Stomach (tissue), 19 donors: ENCODE measurements at places on chromosomes 3 and 15. TPM values are rescaled to one million over a fixed set of nuclear protein-coding genes. Genes with fewer than 3 reads are reported as not detected.

The CCR5 gene
- 0.44 TPM for polyA plus RNA-seq

The HGD gene
- 10.8 TPM for polyA plus RNA-seq

The IL16 gene
- polyA plus RNA-seq, result 10.2 TPM

The PP2D1 gene
- polyA plus RNA-seq, result not detected

The LRRC2 gene
- polyA plus RNA-seq, result 1.0 TPM

The SEMA6D gene
- 0.68 TPM for polyA plus RNA-seq

- no peak for DNase-seq
These were observed 301.3 kb downstream of the ZNF385D start for GRCh38 chr3:21449738-21450137.

GRCh38 chr15:101145362-101145761 is 106.5 kb downstream of the CHSY1 start:
- no peak for DNase-seq

DNA sequence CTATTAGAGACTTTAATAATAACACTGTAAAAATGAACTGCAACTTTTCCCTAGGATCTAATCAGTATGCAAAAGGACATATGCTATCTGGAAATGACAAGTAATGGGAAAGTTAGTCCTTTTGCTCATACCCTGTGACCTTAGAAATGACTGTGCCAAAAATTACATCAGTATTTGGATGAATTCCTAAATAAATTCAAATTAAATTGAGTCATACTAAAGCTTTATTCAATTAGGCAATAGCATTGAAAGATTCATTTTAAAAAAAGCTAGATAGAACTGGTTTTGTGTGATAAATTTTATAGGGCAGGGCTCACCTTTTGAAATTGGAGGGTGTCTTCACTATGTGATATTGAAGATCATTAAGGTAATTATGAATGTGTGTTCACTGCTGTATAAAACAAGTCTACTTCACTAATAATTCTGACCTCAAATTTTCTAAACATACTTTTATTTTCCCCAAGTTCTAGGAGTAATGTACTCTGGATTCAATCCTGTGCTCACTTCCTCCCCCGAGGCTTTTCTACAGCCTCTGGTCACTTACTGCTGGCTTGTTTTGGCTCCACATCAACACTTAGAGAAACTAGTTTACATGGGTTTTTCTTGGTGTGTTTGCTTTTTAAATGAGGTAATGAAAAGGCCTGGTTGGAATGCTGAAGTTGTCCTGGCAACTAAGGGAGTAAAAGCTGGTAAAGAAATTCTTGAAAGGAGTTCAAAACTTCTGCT is 44.4 kb upstream of the SPTSSB start:
- DNase-seq, result peak; percentile 35

DNA sequence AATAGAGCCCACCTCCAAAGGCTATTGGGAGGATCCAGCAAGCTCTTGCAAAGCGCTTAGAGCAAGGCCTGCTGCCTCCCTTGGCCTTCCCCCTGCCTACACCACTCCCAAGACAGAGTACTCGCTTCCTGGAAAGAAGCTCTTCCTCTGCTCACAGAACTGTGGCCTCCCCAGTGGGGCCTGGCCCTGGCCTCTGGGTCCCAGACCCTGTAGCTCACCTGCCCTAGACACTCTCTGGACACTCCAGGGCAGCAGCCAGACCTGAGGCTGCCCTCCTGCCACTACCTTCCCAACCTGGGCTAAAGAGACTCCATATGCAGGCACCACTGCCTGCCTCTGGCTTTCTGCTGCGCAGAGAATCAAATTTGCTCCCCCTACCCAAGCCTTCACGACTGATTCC is 49.9 kb downstream of the GRIP2 start:
- DNase-seq, result no peak

DNA sequence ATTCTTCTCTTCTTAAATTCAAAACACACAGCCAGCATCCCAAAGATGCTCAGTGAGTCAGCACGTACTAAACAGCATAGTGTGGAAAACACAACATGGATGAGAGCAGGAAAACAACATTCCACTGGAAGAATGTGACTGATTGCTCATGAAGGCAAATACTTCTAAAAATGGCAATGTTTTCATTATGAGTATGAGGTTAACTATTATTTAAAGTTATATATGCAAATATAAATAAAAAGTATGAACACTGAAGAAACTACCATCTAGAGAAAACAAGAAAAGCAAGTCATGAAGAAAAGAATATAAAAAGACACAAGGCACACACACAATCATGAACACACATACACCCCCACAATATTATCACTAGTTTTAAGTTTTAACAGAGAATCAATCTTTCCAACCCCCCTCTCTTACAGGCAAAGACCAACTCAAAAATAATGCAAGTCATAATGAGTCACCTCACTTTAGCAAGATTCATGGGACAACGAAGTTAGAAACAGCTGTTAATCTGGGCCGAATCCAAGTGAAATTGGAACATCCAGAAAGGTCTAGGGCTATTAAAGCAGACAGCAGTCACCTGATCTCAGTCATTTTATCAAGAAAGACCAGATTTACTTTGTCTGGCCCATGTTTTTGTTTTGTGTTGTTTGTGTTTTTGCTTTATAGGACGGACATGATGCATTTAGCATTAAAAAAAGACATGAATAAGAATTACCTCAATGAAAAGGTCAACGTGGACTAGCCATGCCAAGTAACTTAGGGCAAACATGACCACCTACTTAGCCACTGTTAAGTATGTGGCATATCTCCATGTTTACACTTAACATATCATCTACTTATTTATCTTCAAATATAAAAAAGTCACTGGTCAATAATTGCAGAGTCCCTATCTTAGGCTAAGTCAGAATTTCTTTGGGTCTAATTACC is 18.1 kb downstream of the GBE1 start:
- peak; percentile 27 for DNase-seq
